Heart right ventricle (tissue), 16 donors: ENCODE measurements at places on chromosomes 11 and 22. TPM values are rescaled to one million over a fixed set of nuclear protein-coding genes. Genes with fewer than 3 reads are reported as not detected.
A peak's percentile ranks its signal among the peaks of the same experiment; 100 is the strongest.

Gene C1QTNF4
- total RNA-seq: not detected

DNA sequence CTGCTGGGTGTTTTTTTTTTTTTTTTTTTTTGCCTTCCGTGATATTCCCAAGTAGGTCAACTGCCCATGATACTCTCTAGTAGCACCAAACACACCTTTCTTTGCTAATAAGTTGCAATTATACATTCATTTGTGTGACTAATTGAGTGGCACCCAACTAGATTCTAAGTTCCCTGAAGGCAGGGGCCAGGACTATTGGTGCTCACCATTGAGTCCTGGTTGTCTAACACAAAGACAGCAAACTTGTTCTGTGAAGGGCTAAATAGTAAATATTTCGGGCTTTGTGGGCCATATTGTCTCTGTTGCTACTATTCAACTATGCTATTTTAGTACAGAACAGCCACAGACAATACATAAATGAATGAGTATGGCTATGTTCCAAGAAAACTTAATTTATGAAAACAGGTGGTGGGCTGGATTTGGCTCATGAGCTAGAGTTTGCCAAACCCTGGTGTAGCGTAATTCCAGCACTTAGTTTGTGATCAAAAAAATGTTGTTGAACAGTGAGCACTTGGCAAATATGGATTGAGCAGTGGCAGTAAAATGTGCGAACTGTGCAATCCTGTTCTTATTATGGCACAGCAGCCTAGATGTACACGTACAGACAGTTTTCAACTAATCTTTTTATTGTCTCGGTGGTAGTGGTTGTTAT lies 11.3 kb downstream of the ENDOD1 start:
- no peak overlapping the region for H3K27ac ChIP-seq
- H3K4me3 ChIP-seq: no peak overlapping the region
- H3K36me3 ChIP-seq: no peaks in the 10 kb centered on the region
- H3K27me3 ChIP-seq: no peaks in the 10 kb centered on the region
- H3K4me1 ChIP-seq: no peaks in the 10 kb centered on the region

GRCh38 chr11:11565636-11566035 lies 56.2 kb downstream of the GALNT18 start:
- no peaks in the 10 kb centered on the region for H3K36me3 ChIP-seq
- H3K27me3 ChIP-seq: no peaks in the 10 kb centered on the region
- no peak overlapping the region for H3K4me3 ChIP-seq
- DNase-seq: no peak
- H3K4me1 ChIP-seq: peaks cover 95% of the 10 kb centered on the region
- H3K27ac ChIP-seq: no peak overlapping the region

Gene NCR3LG1
- total RNA-seq: 1.3 TPM

GRCh38 chr22:20022978-20023613 lies 2.2 kb downstream of the TANGO2 start:
- H3K27me3 ChIP-seq: no peaks in the 10 kb centered on the region
- peaks cover 10% of the 10 kb centered on the region for H3K36me3 ChIP-seq
- H3K4me3 ChIP-seq: no peak overlapping the region
- peak overlapping the region; percentile 95 for H3K27ac ChIP-seq
- no peak for DNase-seq
- H3K4me1 ChIP-seq: peaks cover 30% of the 10 kb centered on the region

Gene HARBI1
- total RNA-seq: 4.4 TPM

- DNase-seq: no peak
- H3K4me3 ChIP-seq: no peak overlapping the region
- H3K4me1 ChIP-seq: no peaks in the 10 kb centered on the region
- H3K27ac ChIP-seq: no peak overlapping the region
- no peaks in the 10 kb centered on the region for H3K36me3 ChIP-seq
These were observed 240.0 kb downstream of the NXPE2 start for GRCh38 chr11:114918286-114918685.

- peaks cover 15% of the 10 kb centered on the region for H3K4me1 ChIP-seq
- H3K27ac ChIP-seq: no peak overlapping the region
- DNase-seq: no peak
- H3K36me3 ChIP-seq: no peaks in the 10 kb centered on the region
- H3K4me3 ChIP-seq: no peak overlapping the region
These were observed 103.6 kb upstream of the ANO1 start for GRCh38 chr11:69974528-69974927.

GRCh38 chr11:60957188-60957587 lies 5.2 kb upstream of the SLC15A3 start:
- H3K27me3 ChIP-seq: no peaks in the 10 kb centered on the region
- no peaks in the 10 kb centered on the region for H3K4me1 ChIP-seq

Gene FAM168A
- total RNA-seq: 34.3 TPM

DNA sequence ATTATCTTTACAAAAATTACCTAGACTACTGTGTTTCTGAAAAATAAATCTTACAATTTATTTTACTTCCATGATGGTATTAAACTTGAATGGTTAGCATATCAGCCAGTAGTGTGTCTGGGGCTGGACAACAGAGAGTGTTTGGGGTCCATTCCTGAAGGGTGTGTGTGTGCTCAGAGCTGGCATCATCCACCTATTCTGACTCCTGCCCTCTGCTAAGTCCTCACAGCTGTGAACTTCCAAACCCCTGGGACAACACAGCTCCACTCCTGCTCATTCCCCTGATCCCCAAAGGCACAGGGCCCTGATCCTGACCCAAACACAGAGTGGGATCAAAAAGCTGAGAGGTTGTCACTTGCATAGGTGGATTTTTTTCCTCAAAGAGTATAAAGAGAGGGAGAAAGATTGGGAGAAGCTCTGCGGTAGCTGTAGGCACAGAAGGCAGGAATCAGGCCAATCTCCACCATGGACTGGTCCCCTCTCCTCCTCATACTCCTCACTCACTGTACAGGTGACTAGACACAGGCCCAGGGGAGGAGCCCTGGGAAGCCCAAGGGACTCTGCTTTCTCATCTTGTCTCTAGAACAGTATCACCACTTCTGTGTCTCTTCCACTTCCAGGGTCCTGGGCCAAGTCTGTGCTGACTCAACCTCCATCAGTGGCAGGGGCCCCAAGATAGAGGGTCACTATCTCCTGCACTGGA lies 55.7 kb upstream of the TOP3B start:
- no peak overlapping the region for H3K27ac ChIP-seq
- no peaks in the 10 kb centered on the region for H3K27me3 ChIP-seq
- no peaks in the 10 kb centered on the region for H3K36me3 ChIP-seq
- no peaks in the 10 kb centered on the region for H3K4me1 ChIP-seq
- DNase-seq: no peak

DNA sequence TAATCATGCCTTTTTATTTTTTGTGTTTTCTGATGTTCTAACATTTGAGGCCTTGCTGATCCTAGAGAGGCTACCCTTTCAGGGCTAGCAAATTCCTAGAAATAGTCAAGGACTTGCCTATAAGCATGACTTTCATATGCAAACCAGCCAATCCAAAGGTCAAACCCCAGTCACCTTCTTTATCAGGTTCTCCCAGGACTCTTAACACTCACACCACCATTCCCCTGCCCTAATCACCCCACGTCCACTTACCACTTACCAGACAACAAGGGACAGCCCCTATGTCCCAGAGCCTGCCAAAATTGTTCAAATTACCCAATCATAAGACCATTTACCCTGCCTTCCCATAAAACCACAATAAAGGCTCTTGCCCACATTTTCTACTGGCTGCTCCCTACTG lies 1339.8 kb downstream of the LRRC4C start:
- H3K27me3 ChIP-seq: no peaks in the 10 kb centered on the region
- no peak overlapping the region for H3K4me3 ChIP-seq
- H3K27ac ChIP-seq: no peak overlapping the region
- DNase-seq: no peak
- no peaks in the 10 kb centered on the region for H3K36me3 ChIP-seq
- H3K4me1 ChIP-seq: no peaks in the 10 kb centered on the region

Gene RIC8A
- 58.6 TPM for total RNA-seq

Gene PANX2
- 0.61 TPM for total RNA-seq

Gene TCN1
- not detected for total RNA-seq

- H3K36me3 ChIP-seq: no peaks in the 10 kb centered on the region
- no peaks in the 10 kb centered on the region for H3K27me3 ChIP-seq
- H3K27ac ChIP-seq: peak overlapping the region; percentile 99
- DNase-seq: no peak
- peaks cover 29% of the 10 kb centered on the region for H3K4me1 ChIP-seq
- peak overlapping the region; percentile 98 for H3K4me3 ChIP-seq
These were observed 642 bp upstream of the SIK2 start for GRCh38 chr11:111601636-111601978.

Gene OR51B5
- total RNA-seq: not detected

DNA sequence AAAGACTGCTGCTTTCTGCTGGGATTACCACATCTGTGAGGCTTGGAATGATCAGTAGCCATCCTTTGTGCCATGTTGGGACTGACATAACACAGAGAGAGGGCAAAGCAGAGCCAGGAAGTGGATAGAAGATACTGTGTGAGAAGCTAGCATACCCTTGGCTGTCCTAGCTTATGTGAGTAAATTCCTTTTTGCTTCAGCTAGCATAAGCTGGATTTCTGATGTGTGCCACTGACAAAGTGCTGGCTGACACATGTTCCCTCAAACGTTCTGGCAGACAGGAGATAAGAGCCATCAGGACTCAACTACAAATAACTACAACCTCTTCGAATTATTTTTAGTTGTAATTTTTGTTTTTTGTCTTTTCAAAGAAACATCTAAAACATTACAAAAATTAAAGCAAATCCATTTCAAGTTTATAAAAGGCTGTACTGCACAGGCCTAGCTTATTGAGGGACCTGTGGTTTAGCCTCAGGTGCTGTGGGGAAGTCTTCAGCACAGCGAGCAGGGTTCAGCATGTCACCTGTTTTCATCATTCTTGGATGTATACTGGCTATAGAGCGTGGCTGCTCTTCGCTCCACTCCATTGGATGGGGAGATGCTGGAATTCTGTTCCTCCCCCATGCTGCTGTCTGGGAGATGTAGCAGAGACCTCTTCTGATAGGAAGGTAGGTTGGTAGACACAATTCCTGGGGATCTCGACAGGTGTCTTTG lies 120.9 kb downstream of the SWAP70 start:
- peaks cover 90% of the 10 kb centered on the region for H3K36me3 ChIP-seq
- no peak overlapping the region for H3K4me3 ChIP-seq
- no peaks in the 10 kb centered on the region for H3K27me3 ChIP-seq
- peak overlapping the region; percentile 62 for H3K27ac ChIP-seq
- peaks cover 11% of the 10 kb centered on the region for H3K4me1 ChIP-seq
- DNase-seq: no peak

Gene TTC36
- not detected for total RNA-seq

- H3K27me3 ChIP-seq: no peaks in the 10 kb centered on the region
- no peak overlapping the region for H3K4me3 ChIP-seq
- no peaks in the 10 kb centered on the region for H3K4me1 ChIP-seq
- no peak overlapping the region for H3K27ac ChIP-seq
These were observed 36.4 kb upstream of the KIRREL3 start for GRCh38 chr11:127037001-127037400.

GRCh38 chr11:102064316-102064715 lies 17.1 kb downstream of the CFAP300 start:
- H3K4me3 ChIP-seq: no peak overlapping the region
- no peak for DNase-seq
- H3K4me1 ChIP-seq: no peaks in the 10 kb centered on the region
- no peaks in the 10 kb centered on the region for H3K36me3 ChIP-seq
- H3K27me3 ChIP-seq: no peaks in the 10 kb centered on the region

GRCh38 chr11:30553521-30554110 lies 32.5 kb downstream of the MPPED2 start:
- H3K4me1 ChIP-seq: peaks cover 5% of the 10 kb centered on the region
- no peaks in the 10 kb centered on the region for H3K36me3 ChIP-seq
- no peak overlapping the region for H3K4me3 ChIP-seq
- no peak overlapping the region for H3K27ac ChIP-seq
- H3K27me3 ChIP-seq: no peaks in the 10 kb centered on the region

GRCh38 chr11:75536786-75537641 lies 11.3 kb upstream of the GDPD5 start:
- no peak overlapping the region for H3K4me3 ChIP-seq
- no peak overlapping the region for H3K27ac ChIP-seq

Gene RIMBP3B
- total RNA-seq: not detected

DNA sequence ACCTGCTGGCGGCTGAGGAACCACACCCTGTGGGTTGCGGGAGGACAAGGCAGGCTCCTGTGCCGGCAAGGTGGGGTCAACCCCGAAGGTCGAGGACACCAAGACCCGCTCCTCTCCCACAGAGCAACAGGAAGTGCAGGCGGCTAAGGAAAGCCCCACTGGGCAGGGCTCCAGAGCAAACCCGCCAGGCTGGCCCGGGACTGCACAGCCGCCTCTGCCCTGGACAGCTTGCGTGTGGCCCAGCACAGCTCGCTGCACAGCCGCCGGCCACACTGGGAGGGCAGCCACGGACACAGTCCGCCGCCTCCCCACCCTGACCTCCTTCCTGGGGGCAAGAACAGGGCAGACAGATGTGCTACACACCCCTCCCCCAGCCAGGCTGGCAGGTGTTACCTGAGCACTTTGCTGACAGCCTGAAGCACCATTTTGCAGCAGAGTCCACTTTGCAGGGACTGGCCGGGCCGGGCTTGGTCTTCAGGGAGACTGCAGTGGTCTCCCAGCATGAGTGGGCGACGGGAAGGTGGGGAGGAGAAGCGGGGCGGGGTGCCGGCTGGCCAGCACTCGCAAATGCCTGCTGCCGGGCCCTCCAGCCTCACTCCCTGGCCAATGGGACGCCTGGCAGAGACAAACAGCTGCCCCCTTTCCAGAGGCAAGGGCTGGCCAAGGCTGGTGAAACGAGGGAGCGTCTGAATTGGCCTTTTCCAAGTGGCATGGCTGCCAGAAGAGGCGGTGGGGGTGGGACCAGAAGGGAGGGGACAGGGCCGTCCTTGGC lies at the start of gene MOB2:
TSS of gene MOB2 (minus strand) at position 726 of the 772 bp plus-strand sequence. CDS start at position 503, 223 bp downstream.
- H3K4me1 ChIP-seq: peaks cover 53% of the 10 kb centered on the region
- H3K27ac ChIP-seq: peak within 1 kb of the TSS; percentile 23
- DNase-seq: peak; percentile 50
- no peaks in the 10 kb centered on the region for H3K36me3 ChIP-seq

GRCh38 chr11:83571302-83571701 lies 285.1 kb upstream of the CCDC90B start:
- no peak overlapping the region for H3K4me3 ChIP-seq
- H3K27ac ChIP-seq: no peak overlapping the region
- no peaks in the 10 kb centered on the region for H3K4me1 ChIP-seq
- no peaks in the 10 kb centered on the region for H3K36me3 ChIP-seq

DNA sequence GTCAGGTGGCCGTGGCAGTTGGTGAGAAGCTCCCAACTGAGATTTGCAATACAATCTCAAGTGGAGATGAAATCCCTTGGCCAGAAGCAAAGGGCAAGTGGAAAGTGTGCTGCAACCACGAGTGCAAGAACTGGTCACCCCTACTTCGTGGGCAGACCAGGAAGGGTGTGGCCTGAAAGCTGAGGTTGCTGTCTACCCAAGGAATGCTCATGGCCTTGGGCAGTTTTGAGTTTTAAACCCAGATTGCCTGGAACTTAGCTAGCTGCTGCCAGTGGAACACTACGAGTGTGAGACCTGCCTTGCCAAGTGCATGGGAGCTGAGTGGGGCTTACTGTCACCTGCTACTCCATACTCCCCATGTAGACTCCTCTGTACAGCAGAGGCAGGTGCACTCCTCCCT lies 113.3 kb upstream of the FAT3 start:
- no peak for DNase-seq
- H3K4me3 ChIP-seq: no peak overlapping the region
- no peaks in the 10 kb centered on the region for H3K36me3 ChIP-seq
- no peak overlapping the region for H3K27ac ChIP-seq

Gene OR8B8
- not detected for total RNA-seq
